Left cardiac atrium (tissue), 4 donors: ENCODE measurements at places on chromosomes 5 and 9. TPM values are rescaled to one million over a fixed set of nuclear protein-coding genes. Genes with fewer than 3 reads are reported as not detected.

APBA1 gene
- 8.4 TPM for total RNA-seq

ENTPD2 gene
- 0.60 TPM for total RNA-seq

PCDHGC5 gene
- total RNA-seq, result 0.97 TPM

TAS2R1 gene
- not detected for total RNA-seq

PCDHB9 gene
- 2.5 TPM for total RNA-seq

DEPDC1B gene
- not detected for total RNA-seq

BARHL1 gene
- total RNA-seq, result not detected

CERT1 gene
- total RNA-seq, result 32.9 TPM

SIT1 gene
- total RNA-seq, result 1.6 TPM

TMEM171 gene
- total RNA-seq, result 0.21 TPM

DNA sequence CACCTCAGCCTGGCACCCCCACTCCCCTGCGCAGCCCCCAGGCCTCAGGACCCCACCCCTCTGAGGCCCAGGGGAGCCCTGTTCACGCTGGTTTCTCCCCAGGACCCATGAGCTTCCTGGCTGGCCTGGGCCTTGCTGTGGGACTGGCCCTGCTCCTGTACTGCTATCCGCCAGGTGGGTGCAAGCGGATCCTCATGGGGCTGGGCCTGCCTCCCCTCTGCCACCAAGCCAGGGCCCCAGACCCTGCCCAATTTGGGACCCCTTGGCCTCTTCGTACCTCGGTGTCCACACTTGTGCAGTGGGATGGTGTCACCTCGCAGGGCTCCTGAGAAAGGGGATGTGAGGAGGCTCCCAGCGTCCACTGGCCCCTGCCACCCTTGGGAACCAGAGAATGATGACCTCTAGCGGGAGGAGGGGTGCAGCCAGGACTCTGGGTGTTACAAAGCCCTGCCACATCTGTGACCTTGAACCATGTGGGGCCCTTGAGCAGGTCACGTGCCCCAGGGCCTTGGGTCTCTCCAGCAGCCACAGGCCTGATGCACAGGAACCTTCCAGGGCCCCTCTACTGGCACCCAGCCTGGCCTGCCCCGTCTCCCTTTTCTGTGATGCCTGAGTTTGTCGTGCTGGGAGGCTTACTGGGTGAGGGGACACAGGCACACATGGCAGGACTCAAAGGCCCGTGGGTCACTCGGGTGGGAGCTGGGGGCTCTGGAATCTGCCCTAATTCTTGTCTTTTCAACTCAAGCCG lies 16.3 kb downstream of the CARD19 start:
- DNase-seq, result peak; percentile 18

- DNase-seq, result no peak
Observed at GRCh38 chr5:96880444-96881164, 4.3 kb downstream of the ERAP2 start.

GRCh38 chr9:82790875-82791274 lies 272.1 kb downstream of the RASEF start:
- DNase-seq, result no peak

DNA sequence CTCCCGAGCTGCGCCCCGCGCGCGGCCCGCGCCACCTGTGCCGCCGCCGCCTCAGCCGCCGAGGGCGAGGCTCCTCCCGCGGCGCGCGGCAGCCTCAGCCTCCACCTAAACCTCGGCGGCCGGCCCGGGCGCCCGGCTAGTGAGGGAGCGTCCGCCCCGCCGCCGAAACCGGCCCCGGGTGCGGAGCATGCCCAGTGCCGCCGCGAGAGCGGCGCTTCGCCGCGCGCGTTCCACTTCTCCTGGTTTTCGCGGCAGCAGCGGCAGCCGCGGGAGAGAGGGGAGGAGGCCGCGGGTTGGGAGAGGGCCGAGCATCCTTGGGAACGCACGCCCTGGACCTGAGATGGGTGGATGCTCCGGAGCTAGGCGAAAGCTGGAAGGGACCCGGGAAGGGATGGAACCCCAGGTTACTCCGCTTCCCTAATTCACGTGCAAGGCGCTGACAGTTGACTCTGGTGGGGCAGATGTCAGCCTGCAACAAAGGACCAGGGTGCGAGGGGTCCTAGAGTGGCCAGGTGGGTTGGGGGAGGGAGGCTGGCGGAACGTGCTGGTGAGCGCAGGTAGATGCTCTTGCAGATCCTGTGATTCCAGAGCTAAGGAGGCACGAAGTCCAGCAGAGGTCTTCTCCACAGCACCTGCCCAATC lies at the start of gene CTNND2:
TSS of gene CTNND2 (minus strand) at position 182 of the 642 bp plus-strand sequence. CDS start 593 bp downstream, outside the sequence.
- DNase-seq, result no peak

- DNase-seq, result no peak
Observed at GRCh38 chr9:86892576-86892975, 54.7 kb downstream of the GAS1 start.

GRCh38 chr5:11997942-11998341 lies 93.7 kb upstream of the CTNND2 start:
- DNase-seq, result no peak

DNA sequence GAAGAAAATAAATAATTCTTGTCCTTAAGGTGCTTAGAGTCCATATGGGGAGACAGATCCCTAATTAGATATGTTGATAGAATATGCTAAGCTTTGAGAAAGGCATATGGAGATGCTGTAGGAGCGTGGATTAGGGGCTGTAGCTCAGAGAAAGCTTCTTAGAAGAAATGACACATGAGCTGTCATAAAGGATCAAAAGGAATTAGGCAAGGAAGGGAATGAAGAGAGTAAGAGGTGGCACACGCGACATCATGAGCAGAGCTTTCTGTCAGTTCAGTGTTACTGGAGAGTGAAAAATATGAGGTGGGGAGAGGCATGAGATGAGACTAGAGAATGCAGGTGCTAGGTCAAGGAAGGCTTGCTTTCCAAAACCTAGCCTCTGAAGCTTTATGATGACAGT lies 118.6 kb downstream of the KIAA0825 start:
- DNase-seq, result no peak

- no peak for DNase-seq
Observed at GRCh38 chr9:92100237-92100911, 14.8 kb downstream of the SPTLC1 start.

- DNase-seq, result no peak
Observed at GRCh38 chr9:135000647-135001245, 83.0 kb upstream of the FCN1 start.

DNA sequence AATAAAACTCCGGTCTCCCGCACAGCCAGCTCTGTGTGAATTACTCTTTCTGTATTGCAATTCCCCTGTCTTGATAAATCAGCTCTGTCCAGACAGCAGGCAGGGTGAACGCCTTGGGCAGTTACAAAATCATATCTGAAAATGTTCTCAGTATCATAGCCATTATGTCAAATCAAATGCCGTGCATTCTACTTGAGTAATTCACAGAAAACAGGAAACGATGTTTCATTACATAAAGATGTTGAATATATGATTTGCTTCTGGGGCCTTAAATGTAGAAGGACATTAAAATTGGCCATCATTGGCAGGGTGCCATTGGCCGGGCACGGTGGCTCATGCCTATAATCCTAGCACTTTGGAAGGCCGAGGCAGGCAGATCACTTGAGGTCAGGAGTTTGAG lies 8.5 kb downstream of the POLR3G start:
- no peak for DNase-seq

DNA sequence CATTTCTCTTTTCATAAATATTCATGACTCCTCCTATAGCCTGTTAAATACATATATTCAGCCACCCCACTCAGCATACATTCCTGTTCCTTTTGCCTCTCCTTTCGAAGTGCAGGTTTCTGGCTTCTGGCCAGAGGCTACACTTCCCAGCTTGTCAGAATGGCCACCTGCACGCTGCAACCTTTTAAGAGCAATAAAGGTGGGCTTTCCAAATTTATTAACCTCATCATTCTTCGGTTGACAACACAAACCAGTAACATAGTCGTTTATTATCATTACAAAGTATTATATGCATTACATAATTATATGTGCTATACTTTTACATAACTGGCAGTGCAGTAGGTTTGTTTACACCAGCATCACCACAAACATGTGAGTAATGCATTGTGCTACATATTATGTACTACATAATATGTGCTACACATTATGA lies 16.5 kb upstream of the TMEM171 start:
- no peak for DNase-seq

GRCh38 chr5:143225511-143225910 lies 178.0 kb downstream of the NR3C1 start:
- DNase-seq, result no peak

DNA sequence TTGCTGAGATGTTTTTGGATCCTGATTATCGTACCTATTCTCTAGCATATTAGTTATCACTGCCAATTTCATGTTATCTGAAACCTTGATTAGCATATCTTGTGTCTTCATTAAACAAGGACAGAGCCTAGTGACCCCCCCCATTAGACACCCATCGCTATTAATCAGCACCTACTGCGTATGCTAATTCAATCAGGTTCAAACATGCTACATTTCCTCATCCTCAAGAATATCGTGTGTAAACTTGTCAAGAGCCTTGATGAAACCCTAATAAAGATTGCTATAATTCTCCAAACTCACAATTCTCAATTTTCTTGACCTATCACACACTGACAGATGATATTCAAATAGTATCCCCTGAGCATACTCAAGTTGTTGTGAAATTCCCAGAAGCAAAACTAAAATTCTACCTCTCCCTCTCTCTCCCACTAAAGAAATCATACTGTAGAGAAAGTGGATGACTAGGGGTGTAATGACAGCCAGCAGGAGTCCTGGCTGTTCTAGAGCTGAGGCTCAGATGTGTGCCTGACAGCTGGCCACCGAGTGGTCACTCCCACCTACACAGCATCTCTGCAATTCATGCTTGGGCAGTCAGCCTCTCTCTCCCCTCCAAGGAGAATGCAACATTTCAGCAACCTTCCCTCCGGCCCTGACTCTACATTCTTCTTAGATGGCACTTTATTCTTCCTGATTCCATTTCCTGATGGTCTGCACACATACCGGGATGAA lies 9.2 kb upstream of the ZNF354A start:
- DNase-seq, result no peak

- DNase-seq, result no peak
Observed at GRCh38 chr9:107227774-107228173, 55.3 kb upstream of the RAD23B start.

- DNase-seq, result no peak
Observed at GRCh38 chr9:18478501-18479361, 4.8 kb downstream of the ADAMTSL1 start.

DNA sequence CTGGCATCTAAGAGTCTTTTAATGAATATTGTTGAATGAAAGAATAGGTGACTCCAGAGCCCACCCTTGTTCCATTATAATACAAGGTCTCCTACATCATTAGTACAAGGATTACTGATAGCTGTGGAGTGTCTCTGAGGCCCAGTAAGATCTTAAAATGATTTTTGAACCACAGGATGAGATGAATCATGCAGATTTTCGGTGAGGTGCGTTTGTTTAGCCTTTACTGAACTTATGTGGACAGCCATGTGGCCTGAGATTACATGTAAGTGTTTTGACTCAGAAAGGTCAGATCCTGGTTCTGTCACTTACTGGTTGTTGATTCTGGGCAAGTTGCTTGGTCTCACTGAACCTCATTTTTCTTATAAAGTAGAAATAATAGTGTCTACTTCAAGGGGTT lies 21.6 kb downstream of the NFX1 start:
- DNase-seq, result no peak

GRCh38 chr9:86945728-86946200 lies 1.5 kb downstream of the GAS1 start:
- peak; percentile 51 for DNase-seq

- no peak for DNase-seq
Observed at GRCh38 chr5:147445917-147446316, 64.0 kb downstream of the DPYSL3 start.

GRCh38 chr5:124060413-124061067 lies 548.6 kb downstream of the CSNK1G3 start:
- DNase-seq, result no peak

DNA sequence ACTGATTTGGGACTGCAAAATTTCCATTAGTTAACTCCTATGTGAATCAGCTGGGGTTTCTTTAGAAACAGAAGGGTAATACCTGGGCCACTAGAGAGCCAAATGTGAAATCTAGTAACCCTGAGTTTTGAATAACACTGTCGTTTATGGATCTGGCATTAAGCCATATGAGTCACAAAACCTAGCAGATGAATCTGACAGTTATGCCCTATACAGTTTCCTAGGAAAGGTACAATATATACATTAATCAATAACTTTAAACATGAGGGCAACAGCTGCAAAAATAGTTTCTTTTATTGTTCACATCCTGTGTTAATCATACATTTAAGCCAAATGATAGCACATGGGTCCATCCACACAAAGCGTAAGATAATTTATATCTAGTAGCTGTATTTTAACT lies 56.9 kb downstream of the PAM start:
- no peak for DNase-seq

DNA sequence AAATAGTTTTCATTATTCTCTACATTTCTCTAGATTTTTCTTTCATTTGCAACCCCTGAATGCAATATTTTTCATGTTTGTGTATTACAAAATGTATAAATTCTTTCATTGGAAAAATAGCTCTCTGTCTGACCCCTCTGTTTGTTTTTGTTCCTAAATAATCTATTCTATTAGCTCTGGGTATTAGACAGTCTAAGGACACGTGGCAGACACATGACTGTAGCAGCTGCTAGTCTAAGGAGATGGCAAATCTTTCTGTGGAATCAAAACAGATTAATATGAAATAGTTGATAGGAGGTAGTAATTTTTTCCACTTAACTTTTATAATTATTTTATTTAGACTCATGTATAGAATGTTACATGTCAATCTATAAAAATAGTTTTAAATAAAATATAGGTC lies 21.4 kb upstream of the SPATA9 start:
- DNase-seq, result no peak

- DNase-seq, result no peak
Observed at GRCh38 chr5:67887748-67888161, 327.8 kb upstream of the PIK3R1 start.

DNA sequence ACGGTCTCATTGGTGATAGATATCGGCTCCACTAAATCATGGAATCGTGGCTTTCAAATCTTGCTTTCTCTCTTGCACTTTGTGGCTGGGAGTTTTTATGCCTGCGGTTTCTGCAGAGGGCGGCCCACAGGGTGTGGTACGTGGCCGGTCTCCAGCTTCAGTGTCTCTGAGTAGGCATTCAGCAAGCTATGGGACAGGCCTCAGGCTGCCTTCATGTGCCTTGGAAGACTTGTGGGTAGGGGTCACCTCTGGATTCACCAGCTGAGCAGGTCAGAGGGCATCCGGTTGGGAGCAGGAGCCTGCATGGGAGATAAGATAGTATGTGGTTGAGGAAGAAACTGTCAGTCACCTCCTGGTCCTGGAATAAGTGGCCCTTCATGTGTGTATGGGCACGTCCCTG lies 47.7 kb downstream of the AMBP start:
- DNase-seq, result no peak

- DNase-seq, result no peak
Observed at GRCh38 chr5:107149243-107150005, 521.3 kb downstream of the EFNA5 start.

DNA sequence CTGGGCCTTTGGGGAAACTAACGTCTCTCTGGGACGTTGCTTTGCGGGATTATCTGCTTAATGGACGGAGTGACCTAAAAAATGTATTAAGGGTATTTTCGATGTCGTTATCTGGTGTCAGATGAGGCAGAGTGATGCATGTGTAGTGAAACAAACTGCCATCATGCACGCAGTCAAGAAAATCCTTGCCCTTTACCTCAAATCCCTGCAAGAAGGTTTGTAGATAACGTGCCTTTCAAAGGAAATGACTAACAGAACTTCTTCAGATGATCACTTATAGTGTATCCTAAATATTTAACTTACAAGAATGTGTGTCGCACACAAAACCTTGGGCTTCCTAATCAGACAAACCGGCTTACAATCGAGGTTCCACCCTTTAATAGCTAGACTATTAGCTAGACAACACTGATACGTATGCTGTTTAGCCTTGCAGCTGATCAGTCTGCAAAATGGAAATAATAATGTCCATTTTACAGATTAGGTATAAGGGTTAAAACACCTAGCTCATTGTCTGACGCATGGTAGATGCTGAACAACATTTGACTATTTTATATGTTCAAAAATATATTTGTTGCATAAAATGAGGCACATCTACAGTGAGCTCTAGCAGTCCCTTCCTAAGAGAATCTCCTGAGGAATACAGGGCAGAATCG lies 541 bp upstream of the TBCA start:
- no peak for DNase-seq
